Hematopoietic multipotent progenitor cell treated with erythropoietin and hydrocortisone succinate and interleukin-3 and kit ligand, for 15 days (in vitro differentiated cells): ENCODE measurements at places on chromosomes 6 and 20.

DNA sequence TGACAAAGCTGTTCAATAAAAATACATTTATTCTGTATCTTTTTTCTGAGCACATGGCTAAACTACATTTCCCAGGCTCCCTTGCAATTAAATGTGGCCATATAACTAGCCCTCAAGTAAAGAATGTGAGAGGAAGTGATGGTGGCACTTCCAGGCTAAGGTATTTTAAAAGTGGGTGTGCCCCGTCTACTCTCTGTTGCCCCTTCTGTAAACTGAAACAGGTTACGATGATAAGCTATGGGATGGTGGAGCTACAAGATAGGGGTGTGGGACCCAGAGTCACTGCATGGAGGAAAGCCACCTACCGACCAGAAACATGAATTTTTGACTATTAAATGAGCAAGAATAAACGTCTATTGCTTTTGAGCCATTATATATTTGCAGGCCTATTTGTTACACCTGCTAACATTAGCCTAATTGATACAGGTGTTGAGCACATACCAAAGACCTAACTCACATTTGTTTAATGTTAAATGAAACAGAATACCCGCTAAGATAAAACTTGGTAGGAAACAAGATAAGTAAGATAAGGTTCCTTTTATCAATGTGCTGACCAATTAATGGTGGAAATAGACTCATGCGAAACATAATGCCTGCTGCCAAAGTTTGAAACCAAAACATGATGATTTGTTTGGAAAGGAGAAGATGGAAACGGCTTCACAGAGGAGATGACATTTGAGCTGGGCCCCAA is 3.1 kb downstream of the FYN start:
- DNase-seq = no peak

- no peak for DNase-seq
These were observed 56.7 kb downstream of the ATXN1 start for GRCh38 chr6:16704401-16705045.

DNA sequence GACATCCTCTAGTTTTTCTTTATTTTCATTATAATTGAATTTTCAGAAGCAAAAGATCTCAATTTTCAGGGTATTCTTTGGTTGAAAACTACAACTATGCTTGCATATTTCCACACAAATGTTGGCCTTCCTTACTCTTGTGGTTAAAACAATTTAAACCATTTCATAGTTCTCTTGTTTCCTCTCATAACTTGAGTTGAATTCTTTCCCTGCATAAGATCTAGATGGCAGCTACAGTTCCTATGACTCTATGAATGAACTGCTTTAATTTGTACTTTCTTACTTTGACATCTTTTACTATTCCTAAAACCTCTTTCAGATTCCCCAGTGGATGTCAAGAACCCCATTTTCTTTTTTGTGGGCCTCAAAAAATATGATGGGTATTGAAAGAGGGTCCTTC is 564.5 kb downstream of the NKAIN2 start:
- no peak for DNase-seq

GRCh38 chr6:117666881-117667280 is 8.4 kb upstream of the NUS1 start:
- no peak for DNase-seq

DNA sequence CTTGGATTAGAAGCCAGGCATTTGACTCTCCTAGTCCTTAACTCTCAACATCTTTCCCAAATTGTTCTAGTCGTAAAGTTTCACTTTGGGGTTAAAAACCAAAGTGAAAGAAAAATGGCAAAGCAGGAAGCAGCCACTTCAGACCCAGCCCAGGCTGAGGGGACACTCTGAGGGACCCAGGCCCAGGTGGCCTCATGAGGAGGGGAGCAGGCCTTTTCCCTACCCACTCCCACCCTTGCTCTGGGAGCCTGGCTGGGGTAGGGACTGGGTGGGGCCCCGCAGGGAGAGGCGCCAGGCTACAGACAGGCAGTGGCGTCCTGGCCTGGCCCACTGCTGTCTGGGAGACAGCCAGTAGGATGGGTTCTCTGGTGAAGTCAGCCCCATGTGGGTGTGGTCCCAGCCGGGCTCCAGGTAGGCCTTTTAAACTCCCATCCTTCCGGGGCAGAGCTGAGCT is 68.7 kb upstream of the MYL9 start:
- no peak for DNase-seq

GRCh38 chr6:135209803-135210202 is 28.7 kb downstream of the MYB start:
- DNase-seq = no peak

DNA sequence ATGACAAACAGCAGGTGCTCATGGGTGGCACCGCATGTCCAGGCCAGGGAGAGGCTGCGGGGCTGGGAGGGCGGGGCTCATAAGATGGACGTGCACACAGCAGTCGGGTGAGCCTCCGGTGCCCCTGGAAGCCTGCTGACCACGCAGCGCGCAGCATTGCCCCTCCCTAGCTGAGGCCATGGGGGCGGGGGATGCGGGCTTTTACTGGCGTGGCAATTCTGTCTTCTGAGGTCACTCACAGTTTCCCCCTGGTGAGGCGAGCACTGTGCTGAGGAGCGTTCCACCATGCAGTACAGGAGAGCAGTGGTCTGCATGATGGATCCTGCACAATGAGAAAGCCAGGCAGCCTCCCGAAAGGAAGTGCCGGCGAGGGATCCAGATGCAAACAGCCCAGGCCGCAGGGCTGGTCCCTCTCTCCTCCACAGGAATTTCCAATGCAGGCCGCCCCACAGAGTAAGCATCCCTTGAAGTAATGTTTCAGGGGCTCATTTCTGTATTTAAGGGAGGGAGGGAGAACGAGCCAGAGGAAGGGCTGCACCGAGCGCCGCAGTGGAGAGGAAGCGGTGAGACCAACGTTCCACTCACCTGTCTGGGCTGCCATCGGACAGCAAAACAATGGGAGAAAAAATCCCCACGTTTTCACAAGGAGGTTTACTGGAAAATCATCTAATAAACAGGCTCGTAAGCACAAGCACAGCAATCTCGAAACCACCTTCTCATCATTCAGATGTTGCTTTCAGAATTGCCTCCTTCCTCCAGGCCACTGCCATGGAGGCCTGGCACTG is 56.0 kb downstream of the IRF4 start:
- DNase-seq = no peak

DNA sequence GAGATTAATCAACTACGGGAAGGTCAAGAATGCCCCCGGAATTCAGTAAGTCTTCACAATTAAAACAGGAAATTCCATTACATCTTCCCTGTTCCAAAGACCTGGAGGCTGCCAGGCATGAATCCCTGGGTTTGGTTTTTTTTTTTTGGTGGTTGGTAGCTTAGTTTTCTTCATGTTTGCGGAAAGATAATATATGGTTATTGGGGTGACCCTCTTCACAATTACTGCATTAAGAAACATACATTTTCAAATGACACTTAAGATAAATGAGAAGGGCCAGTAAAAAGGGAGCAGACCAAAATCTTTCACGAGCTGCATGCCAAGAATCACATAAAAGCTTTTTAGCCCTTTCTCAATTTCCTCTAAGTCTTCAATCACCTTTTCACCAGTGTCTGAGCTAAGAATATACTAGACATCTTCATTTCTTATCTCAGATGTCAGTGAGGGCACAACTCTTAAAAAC is 64.0 kb downstream of the KIF13A start:
- no peak for DNase-seq

DNA sequence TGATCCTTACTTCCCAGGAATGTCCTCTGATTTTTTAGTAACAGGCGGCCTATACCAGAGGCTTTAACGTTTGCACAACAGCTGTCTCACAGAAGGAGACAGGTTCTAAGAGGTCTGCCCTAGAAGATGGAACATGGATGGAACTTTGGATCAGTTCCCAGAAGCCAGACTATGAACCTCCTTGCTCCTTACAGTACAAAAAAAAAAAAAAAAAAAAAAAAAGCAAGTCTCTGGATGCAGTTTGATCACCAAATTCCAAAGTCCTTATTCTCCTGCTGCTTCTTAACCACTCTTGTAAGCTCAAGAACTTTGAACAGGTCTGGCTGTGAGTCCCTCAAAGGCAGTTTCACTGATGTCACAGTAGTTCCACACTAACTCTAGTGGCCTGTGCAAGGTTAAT is 2.0 kb upstream of the TRMT11 start:
- DNase-seq = no peak

DNA sequence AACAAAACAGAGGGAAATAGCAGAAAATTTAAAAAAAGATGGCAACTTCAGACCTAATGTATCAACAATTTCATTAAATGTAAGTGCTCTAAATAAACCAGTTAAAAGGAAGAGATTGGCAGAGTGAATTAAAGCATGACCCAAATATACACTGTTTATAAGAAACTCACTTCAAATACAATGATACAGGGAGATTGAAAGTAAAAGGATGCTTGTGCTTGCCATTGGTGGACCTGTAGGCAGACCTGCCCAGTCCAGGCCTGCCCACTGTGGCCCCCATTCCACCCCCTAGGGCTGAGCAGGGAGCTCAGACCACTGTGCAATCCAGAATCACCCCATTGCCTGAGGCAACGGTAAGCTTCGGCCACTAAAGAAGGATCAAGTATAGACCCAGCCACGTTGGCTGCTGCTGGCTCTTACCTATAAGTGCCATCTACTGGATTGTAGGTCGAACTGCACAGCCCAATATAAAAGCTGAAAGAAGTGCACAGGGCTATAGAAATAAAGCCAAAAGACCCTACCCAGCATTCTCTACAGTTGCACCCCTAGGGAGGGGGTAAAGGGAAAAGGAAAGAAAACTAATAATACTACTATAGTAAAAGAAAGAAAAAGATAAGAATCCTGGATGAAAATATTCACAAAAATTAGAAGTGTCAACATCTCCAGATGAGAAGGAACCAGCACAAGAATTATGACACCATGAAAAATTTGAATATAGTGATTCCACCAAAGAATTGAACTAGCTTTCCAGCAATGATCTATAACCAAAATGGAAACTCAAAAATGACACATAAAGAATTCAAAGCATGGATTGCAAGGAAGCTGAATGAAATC is 36.1 kb downstream of the PSMB1 start:
- peak; percentile 30 for DNase-seq
